ENCODE measurements at places on chromosomes 5 and 9.

- no peak for DNase-seq
Observed at GRCh38 chr5:80837679-80838078, 122.5 kb upstream of the RASGRF2 start.

DNA sequence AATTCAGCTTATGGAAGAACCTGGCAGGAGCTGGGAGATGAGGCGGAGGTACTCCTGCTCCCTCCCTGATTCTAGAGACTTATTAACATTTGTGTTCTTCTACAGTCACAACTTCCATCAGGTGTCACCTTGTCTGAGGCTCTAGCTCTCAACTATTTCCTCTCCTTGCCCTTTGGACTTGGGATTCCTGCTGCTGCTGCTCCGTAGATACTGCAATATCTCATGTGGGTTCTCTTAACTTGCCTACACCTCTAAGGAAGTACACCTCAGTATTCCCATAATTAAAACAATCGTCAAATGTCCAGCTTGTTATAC lies 21.2 kb downstream of the ANXA1 start:
- no peak for DNase-seq

DNA sequence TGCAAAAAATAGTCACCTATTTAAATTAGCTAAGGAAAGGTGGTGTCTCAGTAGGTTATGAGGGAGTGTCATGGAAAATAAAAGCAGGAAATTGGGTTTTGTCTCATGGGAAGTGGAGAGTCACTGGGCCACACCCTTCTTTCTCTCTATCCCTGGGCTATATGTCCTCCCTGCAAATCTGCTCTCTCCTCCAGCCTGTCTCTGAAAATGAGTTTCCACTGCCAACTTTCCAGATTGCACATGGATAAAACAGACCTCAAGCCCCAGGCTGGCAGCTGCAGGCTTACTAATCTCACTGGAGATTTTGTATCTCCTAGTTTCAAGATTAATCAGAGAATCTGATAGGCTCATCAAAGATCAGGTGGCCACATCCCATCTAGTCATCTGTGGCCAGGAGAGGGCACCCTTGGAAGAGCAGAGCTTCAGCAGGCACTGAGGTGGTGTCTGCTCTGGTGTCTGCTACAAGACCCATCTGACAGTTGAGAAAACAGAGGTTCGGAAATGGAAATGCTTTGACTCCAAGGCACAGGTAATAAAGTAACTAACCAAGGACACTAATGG lies 178.9 kb downstream of the MSX2 start:
- peak; percentile 27 for DNase-seq

- DNase-seq = no peak
Observed at GRCh38 chr9:107355394-107355793, 72.3 kb downstream of the RAD23B start.

DNA sequence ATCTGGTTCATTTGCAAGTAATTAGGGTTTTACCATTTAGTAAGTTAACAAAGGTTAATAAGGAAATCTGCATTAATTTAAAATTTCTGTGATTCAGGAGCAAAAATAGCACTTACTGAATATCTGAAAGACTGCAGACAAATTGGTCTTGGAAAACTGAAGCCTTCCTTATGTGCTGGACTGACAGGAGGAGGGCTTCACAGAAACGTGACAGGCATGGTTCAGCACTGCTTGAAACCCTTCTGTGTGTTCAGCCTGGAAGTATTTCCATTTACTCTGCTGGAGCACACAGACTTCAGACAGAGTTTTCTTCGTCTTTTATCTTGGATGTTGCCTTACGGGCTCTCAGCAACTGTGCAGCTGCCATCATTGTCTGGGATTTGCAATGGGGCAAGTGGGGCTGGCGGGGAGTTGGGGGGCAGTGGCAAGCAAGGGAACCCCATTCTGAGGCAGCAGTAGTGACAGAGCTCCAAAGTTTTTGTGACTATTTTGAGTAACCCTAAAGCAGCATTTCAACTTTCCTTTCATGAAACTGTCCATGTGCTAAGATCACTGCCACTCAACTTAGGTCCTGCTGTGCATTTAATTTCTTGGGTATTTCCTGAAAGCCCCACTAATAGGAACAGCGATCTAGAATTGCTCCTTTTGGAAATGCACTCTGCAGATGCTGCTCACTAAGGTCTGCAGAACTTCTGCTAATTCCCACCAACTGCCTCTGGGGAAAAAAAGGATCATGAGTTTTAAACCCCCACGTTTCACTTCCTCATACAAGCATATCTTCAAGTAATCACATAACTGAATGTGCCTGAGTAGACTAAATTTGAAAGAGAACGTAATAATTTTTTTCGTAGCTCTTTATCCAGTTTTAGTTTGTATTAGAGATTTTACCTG lies 56.6 kb downstream of the KCNN2 start:
- no peak for DNase-seq

DNA sequence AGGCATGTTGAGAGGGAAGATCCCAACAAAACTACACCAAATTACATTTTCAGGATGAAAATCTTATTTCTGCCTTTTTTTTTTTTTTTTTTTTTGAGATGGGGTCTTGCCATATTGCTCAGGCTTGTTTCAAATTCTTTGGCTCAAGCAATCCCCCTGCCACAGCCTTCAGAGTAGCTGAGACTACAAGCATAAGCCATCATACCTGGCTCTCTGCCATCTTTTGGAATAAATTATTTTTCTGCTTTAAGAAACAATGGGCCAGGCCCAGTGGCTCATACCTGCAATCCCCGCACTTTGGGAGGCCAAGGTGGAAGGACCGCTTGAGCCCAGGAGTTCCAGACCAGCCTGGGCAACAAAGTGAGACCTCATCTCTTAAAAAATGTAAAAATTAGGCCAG lies 14.3 kb downstream of the AFF4 start:
- DNase-seq = no peak

DNA sequence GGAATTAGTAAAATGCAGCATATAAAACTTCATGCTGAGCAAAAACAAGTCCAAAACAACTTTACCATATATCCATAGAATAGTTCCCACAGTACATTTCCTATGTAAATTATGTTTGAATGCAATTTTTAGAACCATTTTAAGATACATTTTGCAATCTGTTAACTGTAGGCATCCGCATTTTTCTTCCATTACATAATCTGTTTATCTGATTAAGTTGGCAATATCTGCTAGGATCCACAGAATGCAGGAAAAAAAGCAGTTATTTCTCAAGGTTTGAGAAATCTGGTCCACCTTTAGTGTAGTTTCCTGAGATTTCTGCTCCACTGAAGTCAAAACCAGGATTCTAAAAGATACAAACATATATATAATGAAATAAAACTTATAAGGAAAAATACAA lies 6.2 kb downstream of the NUDCD2 start:
- no peak for DNase-seq

DNA sequence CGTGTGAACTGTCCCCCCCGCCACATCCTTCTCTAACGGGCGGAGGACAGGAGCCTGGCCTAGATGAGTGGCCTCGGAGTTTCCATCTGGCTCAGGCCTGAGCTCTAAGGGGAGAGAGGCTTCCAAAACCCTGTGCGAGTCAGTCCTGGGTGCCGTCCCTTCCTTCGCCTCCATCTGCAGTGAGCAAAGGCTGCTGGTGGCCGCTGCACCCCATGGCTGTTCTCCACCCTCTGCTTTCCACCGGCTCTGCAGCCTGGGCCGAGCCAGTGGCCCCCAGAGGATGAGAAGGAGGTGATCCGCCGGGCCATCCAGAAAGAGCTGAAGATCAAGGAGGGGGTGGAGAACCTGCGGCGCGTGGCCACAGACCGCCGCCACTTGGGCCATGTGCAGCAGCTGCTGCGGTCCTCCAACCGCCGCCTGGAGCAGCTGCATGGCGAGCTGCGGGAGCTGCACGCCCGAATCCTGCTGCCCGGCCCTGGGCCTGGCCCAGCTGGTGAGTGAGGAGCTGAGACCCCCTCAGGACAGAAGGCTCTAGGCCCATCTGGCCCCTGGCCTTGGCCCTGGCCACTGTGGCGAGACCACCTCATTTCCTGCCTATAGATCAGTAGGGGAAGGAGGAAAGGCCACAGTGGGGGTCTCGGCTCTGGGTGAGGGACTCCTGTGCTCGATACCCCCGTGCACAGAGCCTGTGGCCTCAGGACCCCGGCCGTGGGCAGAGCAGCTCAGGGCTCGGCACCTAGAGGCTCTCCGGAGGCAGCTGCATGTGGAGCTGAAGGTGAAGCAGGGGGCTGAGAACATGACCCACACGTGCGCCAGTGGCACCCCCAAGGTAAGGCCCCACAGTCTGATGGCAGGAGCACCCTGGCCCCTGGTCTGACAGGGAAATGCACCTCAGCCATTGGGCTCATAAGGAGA lies 3.0 kb downstream of the PKN3 start:
- DNase-seq = no peak

DNA sequence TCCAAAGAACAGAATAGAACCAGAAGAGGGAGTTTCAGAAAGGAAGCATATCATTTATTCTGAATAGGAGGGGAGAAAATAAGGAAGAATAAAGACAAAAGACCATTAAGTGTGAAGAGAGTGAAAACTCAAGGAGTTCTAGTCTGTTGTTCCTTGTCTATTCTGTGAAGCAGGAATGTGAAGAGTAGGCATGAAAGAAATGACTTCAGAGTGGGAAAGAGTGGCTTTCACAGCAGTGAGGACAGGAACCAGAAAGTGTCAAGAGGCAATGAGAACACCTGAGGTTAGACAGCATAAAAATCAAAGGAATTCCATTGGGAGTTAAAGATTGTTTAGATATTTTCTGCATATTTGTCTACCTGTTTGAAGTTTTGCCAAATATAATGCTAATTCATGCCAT lies 768.8 kb upstream of the GRAMD2B start:
- no peak for DNase-seq

- DNase-seq = no peak
Observed at GRCh38 chr5:66354422-66354821, 210.3 kb downstream of the SREK1 start.

GRCh38 chr9:99044827-99045226 lies 60.1 kb upstream of the TGFBR1 start:
- DNase-seq = no peak

GRCh38 chr5:143085319-143085917 lies 315.2 kb downstream of the ARHGAP26 start:
- no peak for DNase-seq

DNA sequence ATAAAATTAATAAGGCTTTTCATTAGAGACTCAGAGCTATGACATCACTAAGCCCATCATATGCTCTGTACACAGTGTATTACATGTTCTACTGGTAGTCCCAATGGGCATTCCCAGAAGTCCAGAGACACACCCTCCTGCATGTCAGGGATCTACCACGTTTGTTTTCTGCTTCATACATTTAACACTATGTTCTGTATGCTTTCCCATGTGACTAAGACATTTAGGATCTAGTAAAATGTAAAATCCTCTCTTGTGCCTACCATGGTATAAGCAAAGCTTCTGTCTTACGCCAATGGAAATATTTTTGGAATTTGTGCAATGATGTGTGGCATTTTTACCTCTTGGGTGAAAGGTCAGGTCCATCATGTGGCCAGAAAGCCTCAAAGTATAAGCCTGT lies 192.4 kb downstream of the ADAMTSL1 start:
- DNase-seq = no peak

DNA sequence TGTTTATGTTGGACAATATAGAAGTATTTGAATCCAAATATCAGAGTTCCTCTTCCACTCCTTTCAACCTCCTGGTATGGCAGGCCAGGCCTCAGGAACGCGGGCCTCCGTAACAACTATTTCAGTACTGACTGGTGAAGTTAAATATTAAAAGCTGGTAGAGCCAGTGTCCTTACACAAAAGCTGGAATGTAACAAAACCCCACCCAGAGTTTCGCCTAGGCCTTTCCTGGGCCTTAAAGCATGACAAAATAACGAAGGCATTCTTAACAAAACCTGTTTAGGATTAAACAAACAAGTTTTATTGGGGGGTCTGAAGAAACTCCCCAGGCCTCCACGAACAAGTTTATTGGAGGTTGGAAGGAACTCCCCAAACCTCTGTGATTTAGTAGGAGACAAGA lies 61.6 kb upstream of the GNE start:
- no peak for DNase-seq

DNA sequence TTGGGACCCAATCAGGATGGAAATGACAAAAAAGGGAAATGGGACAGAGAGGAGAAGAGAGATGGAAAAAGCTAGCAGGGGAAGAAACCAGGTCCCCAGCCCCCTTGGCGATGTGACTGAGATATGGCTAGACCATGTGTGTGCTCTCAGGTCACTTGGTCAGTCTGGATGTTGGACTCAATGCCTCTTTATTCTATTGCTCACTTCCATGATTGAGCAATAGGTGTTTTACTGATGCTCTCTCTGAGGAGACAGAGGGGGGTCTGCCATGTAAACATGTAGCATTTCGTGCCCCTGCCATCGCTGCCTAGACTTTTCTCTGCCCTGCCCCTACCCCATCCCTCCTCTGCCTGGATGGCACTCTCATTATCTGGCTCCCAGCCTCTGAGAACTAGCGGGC lies 150.6 kb downstream of the DROSHA start:
- DNase-seq = no peak

GRCh38 chr5:115549154-115549553 lies 4.6 kb upstream of the FEM1C start:
- no peak for DNase-seq

DNA sequence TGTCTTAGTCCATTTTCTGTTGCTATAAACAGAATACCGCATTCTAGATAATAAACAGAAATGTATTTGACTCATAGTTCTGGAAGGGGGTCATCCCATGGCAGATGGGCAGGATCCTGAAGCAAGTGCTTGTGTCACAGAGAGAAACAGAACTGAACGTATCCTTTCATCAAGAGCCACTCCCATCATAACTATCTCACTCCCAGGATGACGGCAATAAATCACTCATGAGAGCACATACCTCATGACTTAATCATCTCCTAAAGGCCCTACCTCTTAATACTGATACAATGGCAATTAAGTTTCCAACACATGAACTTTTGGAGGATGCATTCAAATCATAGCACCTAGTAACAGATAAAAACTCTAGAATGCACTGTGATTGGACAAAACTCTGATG lies 142.9 kb downstream of the CAMK4 start:
- no peak for DNase-seq

DNA sequence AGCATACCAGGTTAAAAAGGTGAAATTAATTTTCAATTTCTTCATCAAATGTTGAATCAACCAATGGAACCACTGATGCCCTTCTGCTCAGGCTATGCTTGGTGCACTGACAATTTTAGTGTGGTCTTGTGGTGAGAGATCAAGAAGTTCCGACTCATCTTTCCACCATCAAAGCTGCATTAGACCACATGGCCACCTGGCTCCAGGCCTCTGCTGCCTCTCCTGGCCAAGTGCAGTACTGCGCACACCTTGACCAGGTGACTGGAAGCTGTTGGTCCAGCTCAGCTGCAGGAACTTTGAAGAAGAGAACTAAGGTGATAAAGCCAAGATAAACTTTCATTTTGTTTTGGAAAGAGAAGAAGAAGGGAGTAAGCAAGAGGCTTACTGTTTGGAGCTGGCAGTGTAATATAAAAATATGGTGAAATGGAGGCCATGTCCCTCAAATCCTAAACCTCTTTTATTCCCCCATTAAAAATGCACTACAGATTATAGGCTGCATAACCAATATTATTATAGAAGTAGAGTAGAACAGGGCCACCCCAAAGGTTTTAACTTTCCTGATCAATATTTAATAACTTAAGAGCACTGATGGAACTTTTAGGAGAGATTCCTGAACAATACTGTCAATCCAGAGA lies 315.5 kb upstream of the C9orf72 start:
- peak; percentile 39 for DNase-seq

GRCh38 chr5:25754895-25755294 lies 1110.1 kb upstream of the CDH10 start:
- DNase-seq = no peak

GRCh38 chr9:80440724-80441123 lies 869.0 kb downstream of the TLE4 start:
- no peak for DNase-seq
